CD8-positive, alpha-beta memory T cell (primary cell): ENCODE measurements at places on chromosomes 5 and 9. TPM values are rescaled to one million over a fixed set of nuclear protein-coding genes. Genes with fewer than 3 reads are reported as not detected.

Gene SPATA31C1
- total RNA-seq, result not detected

Gene NR4A3
- 37.5 TPM for total RNA-seq

Gene SLC6A7
- total RNA-seq, result not detected

Gene SLF1
- 14.0 TPM for total RNA-seq

Gene SPAG8
- total RNA-seq, result 0.98 TPM

Gene ZNF354C
- 6.0 TPM for total RNA-seq

Gene PDLIM4
- total RNA-seq, result 0.39 TPM

Gene CCDC183
- total RNA-seq, result not detected

Gene PCDHGA5
- 0.09 TPM for total RNA-seq

Gene SPDL1
- total RNA-seq, result 43.1 TPM

Gene PCDHAC2
- total RNA-seq, result not detected

Gene PAPPA
- total RNA-seq, result not detected

Gene DENND4C
- total RNA-seq, result 19.8 TPM

DNA sequence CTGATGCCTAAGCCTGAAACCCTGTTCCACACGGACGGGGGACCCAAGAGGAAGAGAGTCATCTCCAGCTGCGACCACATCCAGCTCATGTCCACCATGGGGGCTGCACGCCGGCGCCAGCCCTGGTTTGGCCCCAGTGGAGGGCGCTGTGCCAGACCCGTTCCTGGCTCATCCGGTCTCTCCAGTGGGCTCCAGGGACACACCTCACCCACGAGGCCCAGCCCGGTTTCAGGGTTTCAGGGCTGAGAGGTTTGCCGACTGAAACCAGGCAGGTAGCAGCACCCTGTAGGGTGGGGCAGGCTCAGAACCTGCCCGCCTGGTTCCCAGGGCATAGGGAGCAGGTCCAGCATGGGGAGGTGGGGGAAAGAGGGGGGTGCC lies 71.4 kb upstream of the STXBP1 start:
- DNase-seq, result no peak

- DNase-seq, result no peak
Measured at GRCh38 chr5:105882956-105883481, 1787.7 kb downstream of the EFNA5 start.

DNA sequence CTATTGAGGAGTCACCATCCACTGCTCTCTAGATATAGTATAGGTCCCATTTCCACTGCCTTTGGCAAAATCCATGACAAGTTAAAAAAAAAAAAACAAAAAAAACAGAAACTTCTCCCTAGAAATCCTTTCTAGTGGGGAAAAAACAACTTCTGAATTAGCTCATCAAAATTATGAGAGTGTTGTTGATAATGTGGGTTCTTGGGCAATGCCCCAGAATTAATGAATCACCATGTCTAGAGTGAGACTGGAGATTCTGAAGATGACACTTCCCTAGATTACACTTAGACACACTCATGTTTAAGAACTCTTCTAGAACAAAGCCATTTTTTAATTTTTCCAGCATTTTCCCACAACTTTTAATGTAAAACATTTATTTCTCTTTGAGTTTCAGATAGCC lies 728.0 kb upstream of the C9orf72 start:
- DNase-seq, result no peak

GRCh38 chr5:1503241-1504068 lies 20.3 kb downstream of the LPCAT1 start:
- DNase-seq, result peak; percentile 34

GRCh38 chr9:86454701-86455615 lies 100.7 kb upstream of the TUT7 start:
- DNase-seq, result no peak

GRCh38 chr9:105357937-105358336 lies 89.9 kb upstream of the FSD1L start:
- DNase-seq, result no peak

GRCh38 chr5:71864730-71865601 lies 145.9 kb downstream of the CARTPT start:
- DNase-seq, result no peak

DNA sequence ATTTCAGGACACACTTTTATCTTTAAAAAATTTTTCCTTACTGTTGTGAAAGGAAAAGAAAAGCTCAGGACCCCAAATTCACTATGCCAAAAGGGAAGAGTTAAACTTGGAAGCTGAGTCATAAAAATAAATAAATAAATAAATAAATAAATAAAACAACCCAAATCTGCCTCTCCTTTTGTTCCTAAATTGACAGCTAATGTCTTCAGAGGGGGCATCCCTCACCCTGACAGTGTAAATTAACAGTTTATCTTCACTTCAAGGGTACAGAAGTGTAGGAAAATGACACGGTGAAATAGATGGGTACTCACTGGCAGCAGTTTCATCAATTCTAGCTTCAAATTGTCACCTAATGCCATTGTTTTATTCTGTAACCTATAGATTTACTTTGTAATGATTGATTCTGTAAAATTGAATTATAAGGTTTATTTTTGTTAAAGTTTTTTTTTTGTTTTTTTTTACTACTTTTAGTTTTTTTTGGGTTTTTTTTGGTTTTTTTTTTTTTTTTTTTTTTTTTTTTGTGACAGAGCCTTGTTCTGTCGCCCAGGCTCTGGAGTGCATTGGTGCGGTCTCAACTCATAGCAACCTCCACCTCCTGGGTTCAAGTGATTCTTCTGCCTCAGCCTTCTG lies 18.5 kb upstream of the ANXA1 start:
- no peak for DNase-seq

DNA sequence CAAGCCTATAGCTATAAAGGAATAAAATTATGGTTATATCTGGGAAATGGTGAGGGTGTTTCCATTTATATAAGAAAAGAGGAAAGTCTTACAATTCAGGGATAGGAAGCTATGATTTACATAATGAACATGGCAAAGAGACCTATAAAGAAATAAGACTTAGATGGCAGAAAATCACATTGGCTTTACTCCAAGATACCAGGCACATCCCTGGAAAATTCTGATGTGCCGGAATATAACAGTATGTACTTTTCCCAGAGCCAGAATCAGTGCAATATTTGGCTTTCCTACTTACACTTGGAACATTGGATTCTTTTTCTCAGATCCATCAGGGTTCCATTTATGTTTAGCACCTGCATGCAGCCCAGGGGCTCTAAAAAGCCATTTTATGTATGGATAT lies 357.8 kb downstream of the CETN3 start:
- no peak for DNase-seq

- DNase-seq, result no peak
Measured at GRCh38 chr5:30804739-30805505, 388.6 kb upstream of the CDH6 start.

- DNase-seq, result peak; percentile 63
Measured at GRCh38 chr9:33446946-33447798, at the start of gene AQP3. AQP3 (minus strand) TSS chr9:33447593; CDS start chr9:33447530, 63 bp downstream.

DNA sequence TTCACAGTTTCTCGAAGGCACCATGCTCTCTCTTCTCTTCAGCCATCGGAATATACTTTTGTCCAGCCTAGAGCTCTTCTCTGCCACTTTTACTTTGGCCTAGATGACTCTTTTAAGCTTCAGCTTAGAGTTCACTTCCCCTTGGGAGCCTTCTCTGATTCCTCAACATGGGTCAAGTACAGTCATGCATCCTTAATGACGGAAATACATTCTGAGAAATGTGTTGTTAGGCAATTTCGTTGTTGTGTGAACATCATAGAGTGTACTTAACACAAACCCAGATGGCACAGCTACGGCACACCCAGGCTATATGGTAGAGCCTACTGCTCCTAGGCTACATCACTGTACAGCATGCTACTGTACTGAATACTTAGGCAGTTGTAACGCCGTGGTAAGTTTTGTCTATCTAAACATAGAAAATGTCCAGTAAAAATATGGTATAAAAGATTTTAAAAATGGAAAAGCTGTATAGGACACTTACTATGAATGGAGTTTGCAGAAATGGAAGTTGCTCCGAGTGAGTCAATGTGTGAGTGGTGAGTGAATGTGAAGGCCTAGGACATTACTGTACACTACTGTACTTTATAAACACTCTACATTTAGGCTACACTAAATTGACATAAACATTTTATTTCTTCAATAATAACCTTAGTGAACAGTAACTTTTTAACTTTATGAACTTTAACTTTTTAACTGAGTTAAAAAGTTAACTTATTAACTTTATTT lies 15.1 kb upstream of the TNFSF15 start:
- DNase-seq, result no peak

DNA sequence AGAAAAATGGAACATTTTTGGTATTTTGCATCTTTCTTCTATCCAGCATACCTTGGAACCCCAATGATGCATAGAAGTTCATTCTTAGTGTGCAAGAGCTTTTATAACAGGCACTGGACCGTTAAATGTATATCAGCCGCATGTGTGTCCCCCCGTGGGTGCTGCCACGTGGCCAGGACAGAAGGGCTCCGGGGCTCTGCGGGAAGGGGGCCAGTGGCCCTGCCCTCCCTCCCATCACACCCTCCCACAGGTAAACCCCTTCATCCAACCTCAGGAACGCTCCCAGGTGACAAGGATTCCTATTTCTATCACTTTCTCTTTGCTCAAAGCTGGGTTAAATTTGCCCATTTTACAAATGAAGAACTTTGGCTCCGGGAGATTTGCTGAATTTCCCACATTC lies 393.4 kb upstream of the IRX4 start:
- DNase-seq, result no peak

GRCh38 chr5:109448838-109449237 lies 39.1 kb upstream of the PJA2 start:
- DNase-seq, result no peak

- no peak for DNase-seq
Measured at GRCh38 chr5:137666461-137666850, 69.4 kb downstream of the KLHL3 start.

DNA sequence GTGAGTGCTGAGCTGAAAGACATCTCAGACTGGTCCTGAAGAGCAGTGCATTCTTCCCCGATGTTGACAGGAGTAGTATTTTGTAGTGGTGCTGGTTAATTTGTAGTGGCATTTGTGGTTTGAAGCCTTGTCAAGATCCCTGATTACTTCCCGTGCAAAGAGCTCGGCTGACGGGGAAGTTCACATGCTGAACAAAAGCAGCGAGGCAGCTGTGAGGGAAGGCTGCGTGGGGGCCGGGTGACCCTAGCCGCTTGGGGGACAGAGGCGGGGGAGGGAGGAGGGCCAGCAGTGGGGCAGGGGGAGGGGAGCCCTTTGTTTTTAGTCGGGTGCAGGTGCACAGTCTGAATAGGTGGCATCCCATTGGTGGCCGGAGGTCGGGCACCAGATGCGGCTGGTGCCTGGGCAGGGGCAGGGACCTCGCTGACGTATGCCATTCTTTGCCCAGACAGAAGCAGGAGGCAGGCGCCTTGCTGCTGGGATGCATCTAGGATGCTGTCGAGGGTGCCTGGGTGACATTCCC lies 64.7 kb downstream of the CRB2 start:
- DNase-seq, result no peak

- DNase-seq, result no peak
Measured at GRCh38 chr5:16521521-16522483, 56.2 kb upstream of the ZNF622 start.

- DNase-seq, result no peak
Measured at GRCh38 chr5:160685695-160686094, 166.3 kb downstream of the ATP10B start.

- no peak for DNase-seq
Measured at GRCh38 chr5:54207566-54207965, 102.8 kb downstream of the ARL15 start.

GRCh38 chr9:38326122-38326521 lies 66.4 kb upstream of the ALDH1B1 start:
- DNase-seq, result no peak

- DNase-seq, result no peak
Measured at GRCh38 chr5:115813719-115814118, 2.7 kb downstream of the CDO1 start.

- no peak for DNase-seq
Measured at GRCh38 chr5:138588013-138588788, 13.0 kb upstream of the HSPA9 start.
